Non-pigmented ciliary epithelial cell (primary cell): ENCODE measurements at places on chromosomes 16 and 17.

- DNase-seq = no peak
These were observed 5.0 kb downstream of the MFSD11 start for GRCh38 chr17:76742958-76743357.

GRCh38 chr17:45361451-45361850 is 44.6 kb upstream of the MAP3K14 start:
- DNase-seq = no peak

DNA sequence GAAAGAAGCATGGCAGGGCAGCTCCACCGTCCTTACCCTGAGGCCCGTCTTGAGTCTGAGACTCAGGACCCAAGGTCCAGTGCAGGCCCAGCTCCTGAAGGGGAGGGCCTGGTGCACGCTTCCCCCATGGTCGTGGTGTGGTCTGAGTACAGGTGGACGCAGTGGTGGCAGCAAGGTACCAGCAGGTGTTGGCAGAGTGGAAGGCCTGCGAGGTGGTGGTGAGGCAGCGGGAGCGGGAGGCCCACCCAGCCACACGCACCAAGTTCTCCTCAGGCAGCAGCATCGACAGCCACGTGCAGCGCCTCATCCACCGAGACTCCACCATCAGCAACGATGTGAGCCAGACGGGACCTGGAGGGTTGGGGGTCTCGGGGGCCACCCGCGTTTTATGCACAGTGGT is 27.7 kb downstream of the MNT start:
- DNase-seq = no peak

- DNase-seq = no peak
These were observed 7.1 kb downstream of the NAGPA start for GRCh38 chr16:5026664-5027063.

GRCh38 chr17:47987240-47987835 is 16.4 kb downstream of the CDK5RAP3 start:
- no peak for DNase-seq

- no peak for DNase-seq
These were observed 1.0 kb downstream of the FOXJ1 start for GRCh38 chr17:76139801-76140660.

DNA sequence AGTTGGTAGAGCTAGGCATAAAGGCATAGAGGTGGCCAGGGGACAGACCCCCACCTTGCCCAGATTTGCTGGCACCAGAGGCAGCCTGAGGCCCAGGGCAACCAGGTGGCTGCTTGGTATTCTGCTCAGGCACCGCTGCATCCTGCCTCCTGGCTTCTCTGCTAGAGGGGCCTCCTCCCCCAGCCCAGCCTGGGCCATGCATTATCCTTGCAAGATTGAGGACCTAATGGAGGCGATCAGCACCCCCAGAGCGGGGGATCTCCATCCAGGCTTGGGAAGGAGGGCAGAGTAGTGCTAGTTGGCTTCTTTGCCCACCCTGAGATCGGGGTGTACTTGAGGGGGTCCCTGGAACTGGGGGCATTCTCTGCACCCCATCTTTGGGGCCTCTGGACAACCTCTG is 23.8 kb downstream of the CDK5RAP3 start:
- no peak for DNase-seq

DNA sequence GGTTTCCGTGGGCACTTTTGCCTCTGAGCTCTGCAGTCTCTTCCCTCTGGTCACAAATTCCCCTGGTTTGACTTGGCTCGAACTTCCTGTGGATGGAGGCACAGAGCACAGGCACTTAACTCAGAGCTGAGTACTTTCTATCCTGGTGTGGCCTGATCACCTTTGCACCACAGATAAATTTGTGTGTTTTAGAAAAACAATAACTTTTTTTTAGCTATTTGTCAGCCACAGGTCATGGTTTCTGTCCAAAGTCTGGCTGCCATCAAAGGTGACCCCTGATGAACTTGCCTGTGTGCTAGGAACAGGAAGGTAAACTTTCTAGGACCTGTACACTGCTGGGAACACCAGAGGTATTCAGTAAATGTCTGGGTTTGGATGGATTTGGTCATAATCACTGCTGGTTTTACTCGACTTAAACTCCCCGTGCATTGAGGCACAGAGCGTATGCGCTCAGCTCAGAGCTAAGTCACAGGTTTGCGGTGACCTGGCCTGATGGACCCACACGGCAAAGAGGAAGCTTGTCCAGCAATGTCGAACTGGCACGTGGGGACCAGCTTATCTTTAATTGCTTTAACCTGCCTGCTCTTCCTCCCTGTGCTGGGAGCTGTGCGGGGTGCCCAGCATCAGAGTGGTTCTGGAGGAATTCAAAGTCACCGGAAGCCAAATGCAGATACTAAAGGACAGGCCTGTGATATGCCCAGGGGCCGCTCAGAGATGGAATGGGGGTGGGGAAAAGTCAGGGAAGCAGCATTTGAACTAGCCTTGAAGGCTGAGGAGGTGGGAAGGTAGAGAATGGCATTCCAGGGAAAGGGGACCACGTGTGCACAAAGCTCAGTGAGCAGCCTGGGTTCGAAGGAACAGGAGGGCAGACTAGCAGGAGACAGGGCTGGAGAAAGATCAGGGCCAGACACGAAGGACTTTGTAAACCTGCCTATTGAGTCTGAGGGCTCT is 12.9 kb downstream of the SLC13A5 start:
- no peak for DNase-seq

DNA sequence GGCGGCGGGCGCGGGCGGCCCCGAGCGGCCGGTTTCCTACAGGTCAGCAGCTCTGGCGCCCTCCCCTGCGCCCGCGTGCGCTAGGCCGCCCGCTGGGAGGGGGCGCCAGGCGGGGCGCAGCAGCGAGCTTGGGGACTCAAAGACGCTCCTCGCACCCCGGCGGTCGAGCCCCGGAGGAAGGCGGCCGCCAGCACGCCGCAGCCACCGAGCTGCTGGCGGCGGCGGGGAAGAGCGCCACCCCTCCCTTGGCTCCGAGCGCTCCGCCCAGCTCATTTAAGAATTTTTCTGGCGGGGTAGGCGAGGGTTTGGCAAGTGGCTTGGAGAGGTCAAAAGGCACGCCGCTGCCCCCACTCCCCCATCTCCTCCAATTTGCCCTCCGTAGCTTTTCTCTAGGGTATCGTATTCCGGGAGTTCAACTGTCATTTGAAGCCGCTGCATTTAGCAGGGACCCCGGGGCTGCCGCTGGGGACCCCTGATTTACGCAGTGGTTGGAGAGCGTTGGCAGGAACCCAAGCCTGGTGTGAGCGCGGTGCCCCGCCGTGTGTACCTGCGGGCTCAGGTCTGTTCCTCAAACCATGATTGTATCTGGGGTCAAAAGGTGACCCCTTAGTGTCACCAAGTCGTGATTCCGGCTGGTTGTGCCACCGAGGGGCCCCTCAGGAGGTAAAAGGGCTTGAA is 59.5 kb upstream of the GSE1 start:
- DNase-seq = no peak

DNA sequence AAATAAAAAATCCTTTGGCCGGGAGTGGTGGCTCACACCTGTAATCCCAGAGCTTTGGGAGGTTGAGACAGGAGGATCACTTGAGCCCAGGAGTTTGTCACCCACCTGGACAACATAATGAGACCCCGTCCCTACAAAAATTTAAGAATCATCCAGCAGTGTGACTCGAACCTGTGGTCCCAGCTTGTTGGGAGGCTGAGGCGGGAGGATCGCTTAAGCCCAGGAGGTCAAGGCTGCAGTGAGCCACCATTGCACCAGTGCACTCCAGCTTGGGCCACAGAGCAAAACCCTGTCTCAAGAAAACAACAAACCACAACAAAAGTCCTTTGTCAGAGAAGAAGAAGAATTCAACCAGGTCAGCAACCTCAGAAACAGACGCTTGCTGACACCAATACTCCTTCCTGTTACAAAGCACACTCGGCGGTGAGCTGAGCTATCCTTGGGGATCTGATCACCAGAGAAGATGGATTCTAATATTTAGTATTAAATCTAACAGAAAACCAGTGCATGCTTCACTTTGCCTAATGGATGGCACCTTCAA is 12.9 kb upstream of the PVALEF start:
- DNase-seq = no peak

DNA sequence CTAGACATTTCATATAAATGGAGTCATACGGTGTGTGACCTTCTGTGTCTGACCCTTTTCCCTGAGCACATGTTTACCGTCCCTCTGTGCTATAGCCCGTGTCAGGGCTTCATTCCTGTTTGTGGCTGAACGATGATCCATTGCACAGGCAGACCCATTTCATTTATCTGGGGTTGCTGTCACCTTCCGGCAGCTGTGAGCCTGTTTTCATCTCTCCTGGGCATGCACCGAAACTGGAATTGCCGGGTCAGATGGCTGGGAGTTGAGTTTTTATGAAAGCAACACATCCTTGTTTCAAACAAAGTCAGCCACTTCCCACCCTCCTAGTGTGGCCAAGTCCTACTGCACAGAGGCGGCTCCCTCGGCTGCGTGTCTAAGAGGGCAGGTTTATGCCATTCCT is 25.5 kb downstream of the BAIAP2 start:
- no peak for DNase-seq

GRCh38 chr16:88423448-88423850 is 29.6 kb upstream of the ZFPM1 start:
- no peak for DNase-seq

- DNase-seq = no peak
These were observed 15.7 kb downstream of the CRLF3 start for GRCh38 chr17:30808785-30809286.

GRCh38 chr16:72112906-72113615 is 19.4 kb downstream of the DHX38 start:
- no peak for DNase-seq

- DNase-seq = peak; percentile 19
These were observed 945 bp downstream of the SGSH start for GRCh38 chr17:80219013-80219762.

- peak; percentile 30 for DNase-seq
These were observed 19.9 kb upstream of the PLLP start for GRCh38 chr16:57304169-57305061.

GRCh38 chr17:15965528-15965927 is 20.6 kb downstream of the ADORA2B start:
- DNase-seq = no peak

GRCh38 chr17:66541461-66542128 is 239.2 kb downstream of the PRKCA start:
- no peak for DNase-seq

DNA sequence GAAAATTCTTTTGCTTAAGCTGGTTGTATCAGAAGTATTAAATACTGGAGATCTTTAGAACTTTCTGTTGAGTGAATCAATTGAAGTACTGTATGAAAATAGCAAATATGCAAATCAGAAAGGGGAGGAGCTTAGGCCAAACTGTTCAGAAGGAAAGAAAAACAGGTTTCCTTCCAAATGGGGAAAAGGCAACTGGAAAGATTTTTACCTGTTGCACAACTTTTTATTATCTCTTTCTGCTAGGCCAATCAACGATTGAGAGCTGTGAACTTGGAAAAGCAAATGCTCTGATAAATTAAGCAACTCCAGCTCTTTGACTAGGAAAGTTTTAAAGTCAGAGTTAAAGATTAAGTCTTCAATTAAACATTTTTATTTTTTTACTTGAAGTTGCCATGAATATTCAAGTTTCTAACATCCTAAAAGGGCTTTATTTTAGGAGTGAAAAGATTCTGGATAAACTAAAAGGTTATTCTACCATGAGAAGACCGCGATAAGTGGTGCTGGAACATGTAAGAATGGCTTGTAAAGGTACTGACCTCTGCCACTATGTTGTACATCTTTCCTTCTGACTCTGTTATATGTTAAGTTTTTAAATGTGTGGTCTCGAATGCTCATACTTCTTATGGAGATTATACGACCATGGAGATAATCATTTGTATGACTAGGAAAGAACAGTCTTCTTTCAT is 16.5 kb downstream of the DCUN1D3 start:
- DNase-seq = no peak

GRCh38 chr17:66018786-66019185 is 173.1 kb downstream of the CEP112 start:
- DNase-seq = no peak

DNA sequence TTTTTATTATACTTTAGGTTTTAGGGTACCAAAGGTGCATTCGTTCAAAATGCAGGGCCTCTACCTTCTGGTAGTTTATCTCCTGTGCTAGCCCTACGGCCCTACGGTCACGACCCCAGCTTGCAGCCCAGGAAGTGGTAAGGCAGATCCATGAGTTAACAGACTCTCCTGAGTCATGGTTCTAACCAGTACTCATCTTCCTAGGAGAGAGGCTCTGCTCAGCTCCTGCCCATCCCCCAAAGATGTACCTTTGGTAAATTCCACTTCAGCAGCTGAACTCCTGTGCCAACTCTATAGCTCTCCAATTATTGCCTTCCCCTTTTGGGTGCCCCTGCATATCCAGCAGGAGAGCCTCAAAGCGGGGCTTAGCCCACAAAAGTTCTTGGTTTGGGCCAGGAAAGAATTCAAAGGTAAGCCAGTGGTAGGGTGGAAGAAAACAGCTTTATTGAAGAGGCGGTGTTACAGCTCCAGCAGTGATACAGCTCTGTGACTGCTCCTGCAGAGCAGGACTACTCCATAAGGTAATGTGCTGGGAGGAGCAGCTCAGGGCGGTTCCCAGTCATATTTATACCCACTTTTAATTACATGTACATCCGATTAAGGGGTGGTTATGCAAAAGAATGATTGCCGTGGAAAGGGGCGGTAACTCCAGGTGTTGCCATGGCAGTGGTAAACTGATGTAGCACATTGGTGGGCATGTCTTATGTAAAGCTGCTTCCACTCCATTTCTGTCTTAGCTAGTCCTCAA is 241.4 kb downstream of the PMP22 start:
- no peak for DNase-seq

DNA sequence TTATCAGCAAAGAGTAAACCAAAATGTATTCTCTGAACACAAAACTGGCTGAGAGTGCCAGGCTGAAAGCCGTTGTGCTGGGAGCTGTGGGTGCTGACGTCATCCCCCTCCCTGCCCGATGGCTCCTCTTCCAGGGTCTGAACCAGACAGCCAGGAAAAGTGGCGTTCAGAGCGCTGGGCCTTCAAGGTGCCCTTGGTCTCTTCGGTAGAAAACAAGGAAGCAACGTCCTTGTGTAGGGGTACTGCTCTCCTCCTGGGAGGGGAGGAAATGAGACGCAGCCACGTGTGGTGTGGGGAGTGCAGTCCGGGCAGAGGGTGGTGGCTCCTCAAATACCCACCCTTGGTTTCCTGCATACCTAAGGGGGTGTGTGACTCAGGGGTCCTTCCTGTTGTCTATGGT is 394.7 kb downstream of the SEC14L1 start:
- DNase-seq = no peak

GRCh38 chr17:58344791-58345157 is 7.2 kb downstream of the SUPT4H1 start:
- no peak for DNase-seq

- no peak for DNase-seq
These were observed 24.6 kb upstream of the SHISA9 start for GRCh38 chr16:12876778-12877177.

DNA sequence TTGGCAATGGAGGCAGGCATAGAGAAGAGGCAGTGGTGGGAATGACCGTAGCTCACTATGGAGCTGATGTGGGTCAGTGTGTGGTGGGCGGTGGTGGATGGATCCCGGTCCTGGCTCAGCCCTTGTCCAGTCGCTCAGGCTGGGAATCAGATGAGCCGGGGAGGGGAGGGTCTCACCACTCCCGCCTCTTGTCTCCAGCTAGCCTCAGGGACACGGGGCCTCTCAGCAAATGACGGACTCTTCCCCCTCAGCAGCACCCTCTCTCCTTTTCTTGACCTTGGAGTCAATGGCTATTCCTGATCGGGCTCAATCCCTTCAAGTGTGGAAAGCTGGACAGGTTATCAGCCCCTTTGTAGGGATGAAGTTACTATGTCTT is 208.5 kb downstream of the NTN1 start:
- DNase-seq = no peak

- no peak for DNase-seq
These were observed 7.5 kb downstream of the C1QTNF8 start for GRCh38 chr16:1088295-1089170.

GRCh38 chr16:49574826-49575225 is 201.2 kb downstream of the C16orf78 start:
- DNase-seq = no peak

- DNase-seq = no peak
These were observed 258.7 kb downstream of the MRTFB start for GRCh38 chr16:14329727-14330350.
